ENCODE measurements at places on chromosomes 3 and 15. TPM values are rescaled to one million over a fixed set of nuclear protein-coding genes. Genes with fewer than 3 reads are reported as not detected.

The CHCHD4 gene
- polyA plus RNA-seq: 8.6 TPM

The BCHE gene
- 3.2 TPM for polyA plus RNA-seq

The ERICH6 gene
- polyA plus RNA-seq: not detected

The FILIP1L gene
- polyA plus RNA-seq: 13.6 TPM

The UBAP1L gene
- 7.9 TPM for polyA plus RNA-seq

The TLR9 gene
- 0.27 TPM for polyA plus RNA-seq

GRCh38 chr3:4770561-4770960 lies 208.7 kb upstream of the BHLHE40 start:
- no peak for DNase-seq
- no peaks in the 10 kb centered on the region for H3K27me3 ChIP-seq
- peak overlapping the region; percentile 91 for H3K27ac ChIP-seq
- H3K4me3 ChIP-seq: no peak overlapping the region

- H3K36me3 ChIP-seq: no peaks in the 10 kb centered on the region
- no peak overlapping the region for H3K4me3 ChIP-seq
- H3K27ac ChIP-seq: no peak overlapping the region
- no peaks in the 10 kb centered on the region for H3K4me1 ChIP-seq
Observed at GRCh38 chr3:32406486-32407408, 15.1 kb downstream of the CMTM7 start.

DNA sequence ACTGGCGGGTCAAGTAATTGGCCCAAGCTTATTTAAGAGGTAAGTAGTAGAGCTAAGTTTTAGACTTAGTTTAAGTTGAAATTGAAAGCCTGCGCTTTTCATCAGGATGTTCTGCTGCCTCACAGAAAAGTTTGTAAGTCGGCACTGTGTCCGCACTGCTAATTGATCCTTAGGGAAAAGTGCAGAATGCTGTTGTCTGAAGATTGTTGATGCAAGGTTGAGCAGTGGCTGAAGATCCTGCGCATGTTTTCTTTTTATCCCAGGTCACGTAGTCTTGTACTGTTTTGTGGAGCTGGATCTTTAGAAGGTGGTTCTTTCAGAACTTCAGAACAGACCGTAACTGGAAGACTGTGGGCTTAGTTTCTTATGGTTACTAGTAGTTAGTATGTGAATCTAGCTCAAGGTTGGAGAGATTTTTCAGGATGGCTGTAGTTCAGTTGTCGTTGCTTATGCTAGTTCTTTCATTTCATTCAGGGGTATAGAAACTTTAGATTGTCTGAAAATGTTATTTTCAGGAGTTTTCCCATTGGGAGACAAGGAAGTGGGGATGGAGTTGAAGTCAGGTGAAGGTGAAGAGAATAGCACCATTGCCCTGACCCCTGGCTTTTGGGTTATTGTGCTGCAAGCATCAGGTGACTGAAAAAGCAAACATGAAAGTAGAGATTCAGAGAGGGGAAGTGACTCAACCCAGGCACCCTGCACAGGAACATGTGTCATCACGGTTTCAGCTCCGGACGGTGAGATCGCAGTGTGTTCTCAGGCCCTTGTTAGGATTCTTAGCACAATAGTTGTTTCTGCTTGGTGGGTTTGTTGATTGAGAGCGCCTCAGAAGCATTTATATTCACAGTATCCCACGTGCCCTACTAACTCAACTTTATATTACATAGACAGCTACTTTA lies 32.8 kb downstream of the AKAP13 start:
- no peaks in the 10 kb centered on the region for H3K27me3 ChIP-seq
- no peaks in the 10 kb centered on the region for H3K4me1 ChIP-seq
- peak; percentile 45 for DNase-seq
- H3K27ac ChIP-seq: no peak overlapping the region

DNA sequence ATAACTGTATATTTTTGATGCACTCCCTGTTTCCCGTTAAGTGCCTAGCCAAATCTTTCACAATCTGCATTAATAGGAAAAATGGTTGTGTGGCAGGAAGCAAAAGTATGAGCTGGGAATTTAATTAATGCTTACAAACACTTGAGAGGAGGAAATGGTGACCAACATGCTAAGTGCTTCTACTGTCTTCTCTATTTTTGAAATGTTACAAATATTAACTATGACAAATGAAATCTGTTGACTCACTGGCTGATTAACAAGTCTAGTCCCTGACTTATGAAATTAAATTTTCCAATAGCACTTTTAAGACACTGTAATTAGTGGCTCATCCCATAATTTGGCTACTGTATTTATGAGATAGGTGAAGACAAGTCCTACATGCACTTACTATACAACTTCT lies 446.9 kb upstream of the DPPA4 start:
- no peaks in the 10 kb centered on the region for H3K4me1 ChIP-seq
- H3K36me3 ChIP-seq: no peaks in the 10 kb centered on the region
- H3K27ac ChIP-seq: no peak overlapping the region
- no peaks in the 10 kb centered on the region for H3K27me3 ChIP-seq
- no peak for DNase-seq

GRCh38 chr3:158103081-158103886 lies 2.9 kb downstream of the SHOX2 start:
- no peaks in the 10 kb centered on the region for H3K36me3 ChIP-seq
- H3K4me1 ChIP-seq: peaks cover 10% of the 10 kb centered on the region
- H3K27ac ChIP-seq: no peak overlapping the region
- H3K4me3 ChIP-seq: peak overlapping the region; percentile 25
- DNase-seq: peak; percentile 22
- H3K27me3 ChIP-seq: peaks cover 18% of the 10 kb centered on the region

GRCh38 chr3:119601154-119601553 lies 3.5 kb downstream of the PLA1A start:
- no peak overlapping the region for H3K27ac ChIP-seq
- no peaks in the 10 kb centered on the region for H3K27me3 ChIP-seq
- no peak overlapping the region for H3K4me3 ChIP-seq
- DNase-seq: no peak

DNA sequence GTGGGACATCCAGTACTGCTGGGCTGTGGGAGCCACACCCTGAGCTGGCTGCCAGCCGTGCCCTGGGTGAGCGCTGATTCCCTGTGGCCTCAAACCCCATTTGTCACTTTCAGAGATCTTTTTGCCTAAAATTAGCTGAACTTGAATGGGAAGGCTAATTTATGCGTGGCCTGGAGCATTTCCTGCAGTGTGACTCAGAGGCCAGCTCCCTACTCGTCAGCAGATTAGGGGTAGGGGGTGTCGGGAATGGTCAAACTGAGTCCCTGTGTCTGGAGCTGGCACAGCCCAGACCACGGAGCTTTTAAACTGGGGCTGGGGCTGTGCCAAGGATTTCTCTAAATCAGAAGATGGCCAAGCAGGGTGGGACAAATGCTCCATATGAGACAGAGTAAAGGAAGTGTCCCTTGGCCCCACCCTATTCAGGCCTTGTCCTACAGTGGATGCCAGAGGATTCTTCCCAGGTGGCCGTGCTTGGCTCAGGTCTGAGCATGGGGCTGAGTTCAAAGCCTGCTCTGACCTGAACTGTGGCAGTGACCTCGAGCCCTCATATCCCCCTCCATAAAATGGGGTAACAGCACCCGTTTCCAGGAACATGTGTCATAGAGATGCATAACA lies 59.7 kb downstream of the ATP2B2 start:
- H3K27ac ChIP-seq: no peak overlapping the region
- H3K27me3 ChIP-seq: no peaks in the 10 kb centered on the region
- no peak for DNase-seq
- no peak overlapping the region for H3K4me3 ChIP-seq
- H3K4me1 ChIP-seq: no peaks in the 10 kb centered on the region

DNA sequence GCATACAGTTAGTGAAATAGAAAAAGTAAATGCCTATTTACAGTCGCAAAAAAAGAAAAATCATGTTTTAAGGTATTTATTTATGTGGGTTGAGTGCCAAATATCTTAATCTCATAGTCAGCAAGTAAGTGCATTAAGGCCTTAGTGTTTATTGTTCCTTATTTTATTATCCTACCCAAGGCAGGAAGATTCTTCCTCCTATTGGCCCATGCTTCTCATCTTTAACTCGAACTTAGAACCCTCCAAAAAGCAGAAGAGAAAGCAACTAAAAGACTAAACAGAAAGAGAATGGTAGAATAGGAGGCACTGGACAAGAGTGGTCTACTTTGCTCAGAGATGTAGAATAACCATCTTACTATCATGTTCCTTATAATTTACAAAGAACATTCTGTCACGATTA lies 7.5 kb downstream of the RFX7 start:
- DNase-seq: no peak
- peaks cover 8% of the 10 kb centered on the region for H3K4me1 ChIP-seq
- H3K27me3 ChIP-seq: no peaks in the 10 kb centered on the region
- H3K27ac ChIP-seq: no peak overlapping the region
- peaks cover 4% of the 10 kb centered on the region for H3K36me3 ChIP-seq

DNA sequence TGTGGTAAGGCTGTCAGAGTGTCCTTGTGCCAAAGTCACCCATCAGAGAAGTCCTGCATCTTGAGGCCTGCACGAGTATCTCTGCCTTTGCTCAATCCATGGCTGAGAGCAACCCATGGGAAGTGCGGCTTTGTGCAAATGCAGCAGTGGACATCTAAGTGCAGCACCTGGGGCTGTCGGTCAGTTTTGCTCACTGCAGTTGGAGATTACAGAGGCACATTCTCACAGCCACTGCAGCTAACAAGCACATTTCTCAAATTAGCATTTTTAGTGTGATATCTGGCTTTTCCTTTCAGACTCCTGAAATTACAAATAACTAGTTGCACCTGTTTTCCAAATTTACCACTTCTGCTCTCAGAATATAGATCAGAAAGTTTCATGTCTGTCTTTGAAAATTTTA lies 81.5 kb upstream of the DAZL start:
- no peaks in the 10 kb centered on the region for H3K36me3 ChIP-seq
- DNase-seq: no peak
- no peak overlapping the region for H3K27ac ChIP-seq
- no peaks in the 10 kb centered on the region for H3K27me3 ChIP-seq
- no peaks in the 10 kb centered on the region for H3K4me1 ChIP-seq

DNA sequence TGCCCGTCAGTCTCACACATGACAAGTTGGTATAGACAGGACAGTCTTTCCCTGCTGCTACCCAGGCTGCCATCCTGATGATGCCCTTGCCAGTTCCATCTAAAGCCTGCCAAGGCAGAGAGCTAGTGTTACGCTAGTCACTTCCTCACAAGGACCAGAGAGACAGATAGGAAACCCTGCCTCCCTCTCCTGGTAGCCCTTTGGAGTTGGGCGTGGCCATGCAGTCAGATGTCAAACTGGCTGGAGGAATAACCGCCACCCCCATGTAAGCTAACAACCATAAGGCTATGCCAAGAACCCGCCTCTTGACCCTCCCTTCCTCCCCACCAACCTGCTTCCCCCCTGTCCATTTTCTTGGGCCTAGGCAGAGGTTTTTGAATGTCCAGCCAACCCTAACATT lies 2.8 kb downstream of the TMEM115 start:
- peaks cover 8% of the 10 kb centered on the region for H3K36me3 ChIP-seq
- peak; percentile 53 for DNase-seq
- peak overlapping the region; percentile 86 for H3K4me3 ChIP-seq

GRCh38 chr3:194777729-194778128 lies 92.0 kb downstream of the FAM43A start:
- H3K27me3 ChIP-seq: no peaks in the 10 kb centered on the region
- no peak overlapping the region for H3K4me3 ChIP-seq
- no peak for DNase-seq

- no peaks in the 10 kb centered on the region for H3K27me3 ChIP-seq
- no peak overlapping the region for H3K27ac ChIP-seq
- H3K36me3 ChIP-seq: no peaks in the 10 kb centered on the region
- DNase-seq: no peak
Observed at GRCh38 chr15:51062736-51063135, 32.0 kb downstream of the TNFAIP8L3 start.

- no peaks in the 10 kb centered on the region for H3K36me3 ChIP-seq
- H3K4me3 ChIP-seq: no peak overlapping the region
- no peak overlapping the region for H3K27ac ChIP-seq
Observed at GRCh38 chr3:57949785-57950615, 58.2 kb upstream of the FLNB start.

DNA sequence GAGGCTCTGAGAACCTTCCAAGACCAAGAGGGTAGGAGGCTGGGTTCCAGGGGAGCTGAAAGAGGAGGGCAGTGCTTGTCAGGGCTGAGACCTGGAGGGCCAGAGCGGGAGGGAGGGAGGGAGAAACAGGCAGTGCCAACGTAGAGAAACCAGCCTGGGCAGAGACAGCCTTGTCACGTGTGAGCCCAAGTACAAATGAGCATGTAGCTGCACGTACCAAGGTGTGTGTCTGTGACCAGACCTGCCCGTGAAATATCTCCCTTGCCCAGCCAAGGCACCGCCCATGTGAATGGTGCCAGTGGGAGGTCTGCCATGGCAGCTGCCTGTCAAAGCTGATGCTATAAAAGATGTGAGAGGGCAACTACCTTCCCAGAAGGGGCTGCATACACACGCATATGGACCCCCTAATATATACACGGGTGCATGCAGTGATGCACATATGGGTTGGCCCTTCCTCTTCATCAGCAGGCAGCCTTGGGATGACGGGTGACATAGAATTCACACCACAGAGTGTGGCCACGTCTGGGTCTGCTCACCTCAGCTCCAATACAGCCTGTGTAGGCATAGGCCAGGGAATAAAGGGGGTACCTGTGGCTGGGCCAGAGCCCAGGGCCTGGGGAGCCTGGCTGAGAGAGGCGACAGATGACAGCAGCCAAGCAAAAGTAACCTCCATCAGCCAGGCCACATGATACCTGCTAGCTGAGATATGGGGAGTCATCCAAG lies 7.8 kb upstream of the CTDSPL start:
- H3K4me3 ChIP-seq: no peak overlapping the region
- H3K27me3 ChIP-seq: no peaks in the 10 kb centered on the region
- H3K4me1 ChIP-seq: no peaks in the 10 kb centered on the region
- H3K27ac ChIP-seq: no peak overlapping the region
- DNase-seq: no peak

DNA sequence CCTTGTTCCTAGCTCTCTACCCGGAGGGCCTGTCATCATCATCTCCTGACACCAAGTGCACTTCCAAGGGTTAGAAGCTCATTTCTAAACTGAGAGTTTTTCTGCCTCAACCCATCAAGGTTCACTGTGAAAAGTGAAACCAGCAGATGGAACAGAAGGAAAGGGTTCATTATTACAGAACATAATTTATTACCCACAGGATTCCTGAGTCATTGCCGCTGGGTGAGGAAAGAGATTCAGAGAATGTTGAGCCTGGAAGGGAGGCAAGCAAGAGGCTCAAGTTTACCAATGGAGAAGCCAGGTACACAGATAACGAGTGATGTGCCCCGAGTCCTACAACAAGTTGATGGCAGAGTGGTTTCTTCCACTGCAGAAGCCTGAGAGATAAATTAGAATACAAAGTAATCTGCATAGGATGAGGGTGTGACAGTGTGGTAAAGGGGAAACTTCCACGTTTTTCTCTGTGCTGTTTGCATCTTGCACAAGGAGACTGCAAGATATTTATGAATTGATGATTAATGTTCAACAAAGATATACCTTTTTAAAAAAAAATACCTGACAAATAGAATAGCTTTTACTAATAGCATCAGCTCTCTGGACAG lies 80.5 kb upstream of the SETMAR start:
- H3K4me1 ChIP-seq: no peaks in the 10 kb centered on the region
- no peaks in the 10 kb centered on the region for H3K36me3 ChIP-seq
- DNase-seq: no peak
- H3K4me3 ChIP-seq: no peak overlapping the region
- no peaks in the 10 kb centered on the region for H3K27me3 ChIP-seq

GRCh38 chr3:85077018-85077417 lies 118.2 kb downstream of the CADM2 start:
- H3K27me3 ChIP-seq: no peaks in the 10 kb centered on the region
- no peak overlapping the region for H3K4me3 ChIP-seq
- no peak for DNase-seq

Measured in pancreas (tissue), 10 donors.